B cell (primary cell): ENCODE measurements at places on chromosomes 7 and 10. TPM values are rescaled to one million over a fixed set of nuclear protein-coding genes. Genes with fewer than 3 reads are reported as not detected.

DNA sequence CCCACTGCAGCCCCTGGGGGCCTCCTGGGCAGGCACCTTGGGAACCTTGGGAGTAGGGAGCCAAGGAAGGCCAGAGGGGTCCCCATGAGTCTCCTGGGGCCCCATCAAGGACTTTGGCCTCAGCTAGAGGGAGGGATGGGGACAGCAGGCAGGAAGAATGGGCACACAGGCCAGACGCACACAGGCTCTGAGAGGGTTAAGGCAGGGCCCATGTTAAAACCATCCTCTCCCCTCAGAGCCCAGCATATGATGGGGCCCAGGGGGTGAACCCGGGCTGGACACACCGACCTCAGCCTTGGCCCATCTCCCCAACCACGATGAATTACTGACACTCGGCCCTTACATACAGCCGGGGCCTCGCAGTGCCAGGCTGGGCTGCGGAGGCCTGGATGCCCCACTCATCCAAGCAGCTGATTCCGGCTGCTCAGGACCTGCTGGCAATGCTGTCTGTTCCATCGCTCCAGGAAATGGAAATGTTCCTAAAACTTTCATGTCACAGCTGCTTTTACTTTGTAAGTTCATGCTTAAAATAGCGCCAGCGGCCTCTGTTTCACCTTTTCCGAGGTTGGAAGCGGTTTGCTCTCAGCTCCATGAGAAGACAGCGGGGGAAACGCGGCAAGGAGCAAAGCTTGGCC, 17.3 kb upstream of the INPP5A start:
- H3K36me3 ChIP-seq, result no peaks in the 10 kb centered on the region
- H3K27me3 ChIP-seq, result peaks cover 4% of the 10 kb centered on the region
- DNase-seq, result no peak
- H3K27ac ChIP-seq, result no peak overlapping the region
- H3K4me1 ChIP-seq, result peaks cover 21% of the 10 kb centered on the region
- no peak overlapping the region for H3K4me3 ChIP-seq

DNA sequence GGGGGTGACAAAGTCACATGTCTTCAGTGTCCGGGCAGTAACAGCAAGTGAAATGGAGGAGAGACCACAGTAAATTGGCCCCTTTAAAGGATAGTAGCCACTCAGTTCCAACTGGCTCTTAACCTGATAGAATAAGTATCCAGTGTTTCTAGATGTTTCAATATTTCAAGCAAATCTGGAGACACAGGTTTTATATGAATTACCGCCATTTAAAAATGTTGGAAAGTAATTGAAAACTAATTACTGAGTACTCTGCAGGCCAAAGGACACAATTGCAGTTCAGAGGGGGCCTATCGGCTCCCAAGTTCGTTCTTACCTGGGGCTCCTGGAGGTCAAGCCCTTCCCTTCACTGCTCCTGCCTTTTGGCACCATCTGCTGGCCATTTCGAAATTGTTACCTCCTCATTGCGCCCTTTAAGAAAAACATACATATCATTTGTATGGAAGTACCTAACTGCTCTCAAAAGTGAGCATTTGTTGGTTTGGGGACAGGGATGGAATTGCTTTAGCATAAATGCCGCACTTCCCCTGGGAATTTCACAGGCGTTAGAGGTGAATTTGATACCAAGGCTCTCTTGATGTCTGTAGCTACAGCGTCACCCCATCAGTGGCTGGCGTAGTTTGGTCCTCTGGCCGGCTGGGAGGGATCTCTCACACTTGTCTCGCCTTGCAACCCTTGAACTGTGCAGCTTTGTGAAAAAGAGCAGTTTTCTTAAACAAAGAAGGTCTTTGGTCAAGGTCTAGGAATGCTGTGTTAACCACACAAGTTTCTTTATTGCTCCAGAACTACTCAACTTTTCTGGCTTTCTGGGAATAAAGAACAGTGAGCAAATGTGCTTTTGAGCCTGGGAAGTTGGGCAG, 220.0 kb downstream of the ARHGAP21 start:
- H3K4me1 ChIP-seq, result no peaks in the 10 kb centered on the region
- H3K27me3 ChIP-seq, result no peaks in the 10 kb centered on the region
- no peak overlapping the region for H3K4me3 ChIP-seq
- H3K36me3 ChIP-seq, result no peaks in the 10 kb centered on the region

- no peaks in the 10 kb centered on the region for H3K36me3 ChIP-seq
- DNase-seq, result no peak
- no peaks in the 10 kb centered on the region for H3K27me3 ChIP-seq
- H3K27ac ChIP-seq, result no peak overlapping the region
- H3K4me3 ChIP-seq, result no peak overlapping the region
- H3K4me1 ChIP-seq, result peaks cover 2% of the 10 kb centered on the region
Observed at GRCh38 chr7:148872188-148872587, 11.9 kb downstream of the EZH2 start.

DNA sequence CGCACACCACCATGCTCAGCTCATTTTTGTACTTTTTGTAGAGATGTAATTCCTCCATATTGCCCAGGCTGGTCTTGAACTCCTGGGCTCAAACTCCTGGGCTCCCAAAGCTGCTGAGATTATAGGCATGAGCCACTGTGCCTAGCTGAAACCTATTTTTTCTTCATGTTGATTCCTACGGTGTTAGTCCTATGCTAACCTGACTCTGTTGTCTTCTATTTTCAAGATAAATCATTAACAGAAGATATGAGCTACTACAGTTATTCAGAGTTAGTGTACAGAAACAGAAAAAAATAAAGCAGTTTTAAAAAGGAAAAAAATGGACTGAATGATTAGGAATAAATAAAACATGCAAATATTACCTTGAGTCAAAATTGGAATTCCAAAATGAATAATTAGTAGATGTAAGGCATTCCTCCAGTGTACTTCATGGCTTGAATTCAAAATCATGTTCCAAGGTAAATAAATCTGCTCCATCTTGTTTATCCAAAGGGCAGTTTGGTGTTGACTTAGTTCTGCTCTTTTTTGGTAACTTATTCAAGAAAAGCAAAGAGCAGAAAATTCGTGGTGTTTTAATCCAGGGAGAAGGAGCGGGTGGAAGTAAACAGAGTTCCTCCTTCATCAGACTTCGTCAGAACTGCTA, 185.8 kb downstream of the CACNB2 start:
- H3K4me1 ChIP-seq, result no peaks in the 10 kb centered on the region
- H3K36me3 ChIP-seq, result no peaks in the 10 kb centered on the region
- no peak for DNase-seq
- no peak overlapping the region for H3K4me3 ChIP-seq
- H3K27me3 ChIP-seq, result no peaks in the 10 kb centered on the region
- H3K27ac ChIP-seq, result no peak overlapping the region

DNA sequence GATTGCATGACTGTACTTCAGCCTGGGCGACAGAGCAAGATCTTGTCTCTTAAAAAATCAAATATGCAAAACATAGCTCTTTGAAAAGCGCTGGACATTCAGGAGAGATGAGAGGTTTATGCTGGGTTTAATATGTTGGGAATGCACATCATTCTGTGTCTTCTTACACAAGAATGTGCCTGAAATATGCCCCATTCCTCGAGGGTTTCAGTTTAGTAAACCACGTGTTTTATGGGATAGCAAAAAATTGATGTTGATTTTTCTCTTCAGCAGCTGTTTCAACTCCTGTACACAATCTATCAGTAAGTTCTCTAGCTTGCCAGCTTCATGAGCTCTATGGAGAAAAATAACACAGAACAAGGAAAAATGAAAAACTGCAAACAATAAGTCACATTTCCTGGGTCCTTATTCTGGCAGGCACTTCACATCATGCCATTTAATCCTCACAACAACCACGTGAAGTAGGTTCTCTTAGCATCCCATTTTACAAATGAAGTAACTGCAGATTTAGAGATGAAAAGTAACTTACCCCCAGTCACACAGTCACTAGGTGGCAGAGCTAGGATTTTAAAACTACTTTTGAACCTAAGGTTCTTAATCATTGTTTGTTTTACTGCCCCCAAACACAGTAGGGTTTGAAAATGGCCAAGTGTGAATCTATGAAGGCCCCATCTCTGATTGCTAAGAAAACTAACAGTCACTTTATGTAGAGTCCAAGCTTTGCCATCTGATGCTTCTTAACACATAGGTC, 423.6 kb downstream of the PHTF2 start:
- H3K27ac ChIP-seq, result no peak overlapping the region

- peaks cover 35% of the 10 kb centered on the region for H3K4me1 ChIP-seq
- H3K27me3 ChIP-seq, result no peaks in the 10 kb centered on the region
- H3K36me3 ChIP-seq, result peaks cover 10% of the 10 kb centered on the region
- peak overlapping the region; percentile 61 for H3K27ac ChIP-seq
- peak overlapping the region; percentile 21 for H3K4me3 ChIP-seq
- DNase-seq, result no peak
Observed at GRCh38 chr10:12484002-12484918, 134.9 kb downstream of the CAMK1D start.

DNA sequence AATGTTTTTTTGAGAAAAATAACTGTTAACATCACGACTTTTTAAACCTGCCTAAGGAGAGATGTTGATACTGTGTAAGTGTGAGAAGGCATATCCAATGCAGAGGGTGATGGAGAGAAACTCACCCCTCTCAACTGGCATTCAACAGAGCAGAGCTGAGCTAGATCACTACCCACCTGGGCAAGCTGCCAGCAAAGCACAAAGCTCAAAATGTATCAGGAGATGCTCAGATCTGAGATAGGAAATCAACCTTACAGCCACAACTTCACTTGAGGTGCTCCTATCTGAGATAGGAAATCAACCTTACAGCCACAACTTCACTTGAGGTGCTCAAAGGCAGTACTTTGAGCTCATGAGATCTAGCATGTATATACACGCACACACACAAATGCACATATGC, 151.5 kb upstream of the PDE1C start:
- no peaks in the 10 kb centered on the region for H3K27me3 ChIP-seq
- no peaks in the 10 kb centered on the region for H3K36me3 ChIP-seq
- no peaks in the 10 kb centered on the region for H3K4me1 ChIP-seq
- no peak overlapping the region for H3K4me3 ChIP-seq
- no peak for DNase-seq

GRCh38 chr10:131747791-131748190, 153.0 kb upstream of the PPP2R2D start:
- peaks cover 14% of the 10 kb centered on the region for H3K4me1 ChIP-seq
- no peaks in the 10 kb centered on the region for H3K27me3 ChIP-seq
- no peak for DNase-seq
- H3K27ac ChIP-seq, result no peak overlapping the region

- peak; percentile 33 for DNase-seq
- H3K27ac ChIP-seq, result no peak overlapping the region
- no peaks in the 10 kb centered on the region for H3K27me3 ChIP-seq
- H3K4me1 ChIP-seq, result peaks cover 15% of the 10 kb centered on the region
- H3K36me3 ChIP-seq, result no peaks in the 10 kb centered on the region
Observed at GRCh38 chr10:3668276-3668965, 116.6 kb downstream of the KLF6 start.

DNA sequence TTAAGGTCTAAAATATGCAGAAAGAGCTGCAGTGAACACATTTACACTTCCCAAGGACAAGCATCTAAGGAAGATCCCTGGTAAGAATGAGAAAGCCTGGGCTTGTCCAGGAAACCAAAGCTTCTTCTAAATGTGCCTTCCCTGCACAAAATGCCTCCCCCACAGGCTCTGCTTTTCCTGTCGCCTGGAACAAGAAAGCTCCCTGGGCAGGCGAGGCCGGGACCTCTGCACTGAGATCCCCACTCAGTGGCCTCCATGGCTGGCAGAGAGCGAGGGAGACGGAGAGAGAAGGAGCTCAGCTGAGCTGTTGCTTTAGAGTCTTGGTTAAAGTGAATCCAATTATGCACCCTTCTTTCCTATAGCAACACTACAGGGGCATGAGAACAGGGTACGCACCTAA, 75.6 kb downstream of the AMZ1 start:
- H3K27me3 ChIP-seq, result no peaks in the 10 kb centered on the region
- DNase-seq, result no peak
- H3K36me3 ChIP-seq, result peaks cover 3% of the 10 kb centered on the region
- H3K27ac ChIP-seq, result no peak overlapping the region
- no peak overlapping the region for H3K4me3 ChIP-seq

GRCh38 chr7:140035400-140036223, 27.1 kb downstream of the PARP12 start:
- no peaks in the 10 kb centered on the region for H3K27me3 ChIP-seq
- H3K4me3 ChIP-seq, result no peak overlapping the region
- peaks cover 62% of the 10 kb centered on the region for H3K36me3 ChIP-seq

DNA sequence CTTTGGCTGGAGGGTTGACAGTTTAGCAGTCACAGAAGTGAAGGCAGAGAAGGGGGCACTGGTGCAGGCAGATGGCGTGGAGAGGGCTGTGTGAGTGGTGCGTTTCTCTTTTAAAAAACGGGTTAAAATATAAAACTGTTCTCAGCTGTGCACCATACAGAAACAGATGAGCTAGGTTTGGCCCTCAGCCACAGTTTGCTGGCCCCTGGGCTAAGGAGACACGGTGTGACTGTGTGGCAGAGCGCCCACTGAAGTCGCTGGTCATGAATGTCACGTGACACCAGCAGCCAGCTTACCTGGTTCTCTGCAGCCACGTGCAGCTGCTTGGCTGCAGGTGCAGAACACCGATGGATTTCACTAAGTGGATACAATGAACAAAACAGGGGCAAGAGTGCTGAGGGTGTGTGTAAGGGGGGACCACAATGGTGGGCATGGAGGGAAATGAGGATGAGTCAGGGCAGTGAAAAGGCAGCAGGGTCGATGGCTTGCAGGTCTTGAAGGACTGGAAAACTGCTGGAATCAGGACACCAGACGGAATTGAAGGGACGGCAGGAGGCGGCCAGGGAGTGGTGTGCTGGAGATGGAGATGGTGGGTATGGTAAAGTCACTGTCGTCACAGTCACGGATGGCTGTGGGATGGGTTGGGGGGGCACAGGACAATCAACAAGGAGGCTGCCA, 7.4 kb downstream of the ZNF746 start:
- no peak overlapping the region for H3K4me3 ChIP-seq
- no peak overlapping the region for H3K27ac ChIP-seq
- no peak for DNase-seq
- H3K36me3 ChIP-seq, result no peaks in the 10 kb centered on the region
- no peaks in the 10 kb centered on the region for H3K27me3 ChIP-seq

DNA sequence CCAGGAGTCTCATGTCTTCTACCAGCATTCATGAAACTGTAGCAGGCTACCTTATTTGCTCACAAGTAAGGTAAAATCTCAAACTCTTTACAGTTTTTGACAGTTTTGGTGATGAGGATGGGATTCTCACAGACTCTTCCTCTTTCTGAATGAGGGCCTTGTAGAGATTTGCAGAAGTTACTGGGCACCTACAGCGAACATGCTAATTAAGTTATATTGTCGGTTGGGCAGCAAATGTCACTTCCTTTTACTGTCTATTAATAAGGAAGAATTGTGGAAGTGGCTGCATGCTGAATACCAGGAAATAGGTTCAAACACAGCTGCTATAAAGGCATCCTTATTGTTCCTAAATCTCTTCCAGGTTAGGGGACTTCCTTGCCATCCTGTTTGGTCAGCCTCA, 189.6 kb downstream of the DNAJC1 start:
- H3K27me3 ChIP-seq, result no peaks in the 10 kb centered on the region
- H3K4me3 ChIP-seq, result no peak overlapping the region
- H3K4me1 ChIP-seq, result peaks cover 11% of the 10 kb centered on the region
- peak; percentile 25 for DNase-seq

The UPF2 gene
- total RNA-seq, result 60.0 and 63.7 TPM in 2 replicates

The PSMA2 gene
- 40.6 and 47.8 TPM in 2 replicates for total RNA-seq

The SLC29A4 gene
- 0.24 and 0.67 TPM in 2 replicates for total RNA-seq

The KCNMA1 gene
- total RNA-seq, result 2.8 and 3.1 TPM in 2 replicates

The GIMAP2 gene
- 18.1 and 18.3 TPM in 2 replicates for total RNA-seq

The RBP4 gene
- total RNA-seq, result not detected in 2 replicates
